ENCODE measurements at places on chromosomes 6 and 20.

DNA sequence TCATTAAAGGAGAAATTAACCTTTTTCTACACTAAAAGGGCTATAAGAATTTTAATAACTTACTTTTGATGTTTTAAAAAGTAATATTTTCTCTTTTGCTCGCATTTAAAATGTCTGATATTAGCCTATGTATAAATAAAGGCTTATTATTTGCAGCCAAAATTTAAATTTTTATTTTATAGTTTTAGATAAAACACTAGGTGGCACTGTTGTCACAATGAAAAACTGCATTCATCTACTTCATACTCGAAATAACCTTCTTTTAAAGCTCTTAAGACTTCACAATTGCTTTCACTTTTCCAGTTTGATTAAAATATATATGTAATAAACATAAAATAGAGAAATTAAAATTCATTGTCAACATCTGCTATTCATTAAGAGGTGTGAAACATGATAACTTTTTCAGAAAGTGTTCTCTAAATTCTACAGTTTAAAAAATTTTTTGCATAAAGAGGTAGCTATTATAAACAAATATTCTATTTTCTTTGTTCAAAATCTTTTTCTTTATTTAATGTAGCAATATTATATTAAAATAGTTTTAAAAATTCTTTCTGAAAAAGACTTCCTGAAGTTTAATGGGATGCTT lies 78.8 kb upstream of the DEFB112 start:
- peak; percentile 12 for DNase-seq

DNA sequence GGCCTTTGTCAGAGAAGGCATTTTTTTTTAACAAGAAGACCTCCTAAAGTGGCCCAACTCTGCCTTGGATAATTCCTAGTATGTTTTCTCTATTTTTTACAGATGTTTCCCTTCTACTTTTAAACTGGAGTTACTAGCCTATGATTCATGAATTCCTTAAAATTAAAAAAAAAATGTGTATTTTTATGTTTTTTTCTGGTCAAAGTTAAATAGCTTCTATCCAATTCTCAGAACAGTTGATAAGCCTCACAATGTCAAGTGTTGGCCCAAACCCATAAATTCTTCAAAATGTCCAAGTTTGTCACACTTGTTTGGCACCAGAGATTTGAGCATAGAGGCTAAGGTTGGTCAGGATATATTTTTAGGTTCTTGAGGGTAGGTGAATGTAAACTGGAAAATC lies 64.0 kb downstream of the JAG1 start:
- DNase-seq: no peak

DNA sequence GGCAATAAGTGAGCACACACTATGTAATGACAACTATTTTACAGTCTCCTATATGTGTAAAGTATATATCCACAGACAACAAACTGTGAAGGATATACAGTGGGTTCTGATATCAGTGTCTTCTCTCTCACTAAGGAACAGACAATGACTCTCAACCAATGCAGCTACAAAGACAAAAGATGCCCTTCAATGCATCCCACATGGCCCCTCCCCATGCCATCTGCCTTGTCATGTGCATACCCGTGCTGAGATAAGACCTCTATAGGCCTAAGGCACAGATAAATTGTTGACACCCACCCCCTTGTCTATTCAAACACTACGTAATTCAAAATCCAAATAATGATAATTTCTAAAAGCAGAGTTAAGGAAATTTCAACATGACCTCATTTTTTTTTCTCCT lies 1123.5 kb upstream of the MAP3K7 start:
- DNase-seq: no peak

DNA sequence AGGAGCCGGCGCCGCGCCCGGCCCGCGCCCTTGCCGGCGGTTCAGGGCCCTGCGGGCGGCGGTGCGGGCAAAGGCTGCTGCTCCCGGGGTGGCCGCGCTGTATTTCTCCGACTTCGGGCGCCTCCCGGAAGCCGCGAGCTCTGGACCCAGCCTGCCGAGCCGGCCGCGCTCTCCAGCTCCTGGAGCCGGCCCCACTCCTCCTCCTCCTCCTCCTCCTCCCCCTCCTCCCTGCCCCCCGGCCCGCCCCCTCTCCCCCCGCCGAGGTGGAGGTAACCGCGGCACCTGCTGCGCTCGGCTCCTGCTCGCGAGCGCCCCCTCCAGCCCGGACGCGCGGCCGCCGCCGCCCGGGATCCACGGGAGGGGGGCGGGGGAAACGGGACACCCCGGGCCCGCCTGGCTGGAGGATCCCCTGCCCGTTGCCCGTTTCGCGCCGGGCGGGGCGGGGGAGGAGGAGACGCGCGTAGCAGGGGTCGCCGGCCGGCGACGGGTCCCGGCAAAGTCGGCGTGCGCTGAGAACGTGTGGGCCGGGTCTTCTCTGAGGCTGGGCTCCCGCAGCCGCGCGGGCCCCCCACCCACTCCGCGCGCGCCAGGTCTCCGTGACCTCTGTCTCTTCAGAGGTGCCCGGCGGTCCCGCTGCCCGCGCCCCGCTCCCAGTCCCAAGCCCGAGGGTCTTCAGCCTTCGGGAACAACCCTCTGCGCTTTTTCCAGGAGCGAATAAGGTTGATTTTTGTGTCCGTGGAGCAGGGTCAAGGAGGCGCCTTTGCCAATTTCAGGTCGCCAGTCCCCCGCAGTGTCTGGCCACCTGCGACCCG lies at the start of gene SLC22A23:
Gene SLC22A23, minus strand, starts transcription at position 153 of the 812 bp plus-strand sequence. CDS start 491 bp downstream, outside the sequence.
- peak; percentile 63 for DNase-seq

DNA sequence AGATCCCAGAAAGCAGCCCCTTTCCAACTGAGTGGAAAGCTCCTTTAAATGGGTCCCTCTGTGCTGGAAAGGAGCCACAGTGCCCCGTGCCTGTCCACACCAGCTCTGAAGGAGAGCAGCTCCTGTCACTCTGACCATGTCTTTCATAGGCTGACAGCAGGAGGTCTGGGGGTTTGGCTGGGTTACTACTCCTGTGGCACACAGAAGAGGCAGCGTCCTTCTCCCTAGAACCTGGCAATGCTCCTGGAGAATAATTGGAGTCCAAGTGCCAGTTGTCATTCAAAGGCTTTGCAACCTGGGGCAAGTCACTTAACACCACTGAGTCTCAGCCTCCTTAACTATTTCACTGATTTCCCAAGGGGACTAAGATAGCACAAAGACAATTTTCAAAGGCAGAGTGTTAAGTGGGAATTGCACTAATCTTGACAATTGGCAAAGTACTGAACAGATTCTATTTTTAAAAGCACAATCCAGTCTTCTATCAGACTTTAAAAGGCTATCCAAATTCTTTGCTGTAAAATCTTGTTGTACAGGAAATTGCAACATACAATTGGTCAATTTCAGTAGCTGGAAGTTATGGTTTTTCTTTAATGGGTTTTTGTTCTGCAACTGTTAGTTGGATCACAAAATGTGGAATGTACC lies 457.2 kb downstream of the KIF16B start:
- no peak for DNase-seq

DNA sequence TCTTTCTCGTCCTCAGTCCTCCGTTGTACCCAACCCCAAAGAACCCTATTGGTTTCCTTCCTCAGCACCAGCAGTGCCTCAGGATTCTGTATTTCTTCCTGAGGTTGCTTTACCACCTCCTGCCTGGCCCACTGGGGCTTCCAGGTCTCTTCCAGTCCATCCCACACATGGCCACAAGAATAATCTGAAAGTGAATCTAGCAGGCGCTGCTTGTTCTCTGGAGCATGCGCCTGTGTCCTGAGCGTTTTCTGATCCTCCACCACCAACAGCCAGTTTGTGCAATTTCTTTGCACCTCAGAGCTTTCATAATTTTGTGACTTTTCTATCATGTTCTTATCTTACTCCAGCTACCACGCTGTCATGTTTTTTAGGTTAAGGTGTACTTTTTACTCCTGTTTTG lies 11.6 kb upstream of the HSP90AB1 start:
- DNase-seq: no peak

GRCh38 chr20:38245753-38246152 lies 14.8 kb downstream of the KIAA1755 start:
- DNase-seq: no peak
